DND-41 (cell line): ENCODE measurements at places on chromosomes 4 and X.

DNA sequence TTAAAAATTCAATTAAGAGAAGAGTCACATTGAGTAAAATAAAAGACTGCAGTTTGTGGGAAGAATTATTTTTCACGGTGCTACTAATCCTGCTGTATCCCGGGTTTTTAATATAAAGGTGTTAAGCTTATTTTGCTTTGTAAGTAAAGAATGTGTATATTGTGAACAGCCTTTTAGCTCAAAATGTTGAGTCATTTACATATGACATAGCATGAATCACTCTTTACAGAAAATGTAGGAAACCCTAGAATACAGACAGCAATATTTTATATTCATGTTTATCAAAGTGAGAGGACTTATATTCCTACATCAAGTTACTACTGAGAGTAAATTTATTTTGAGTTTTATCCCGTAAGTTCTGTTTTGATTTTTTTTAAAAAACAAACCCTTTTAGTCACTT, 39.7 kb downstream of the IRS4 start:
- DNase-seq, result no peak

GRCh38 chrX:13009273-13009672, 34.4 kb downstream of the TMSB4X start:
- no peak for DNase-seq

DNA sequence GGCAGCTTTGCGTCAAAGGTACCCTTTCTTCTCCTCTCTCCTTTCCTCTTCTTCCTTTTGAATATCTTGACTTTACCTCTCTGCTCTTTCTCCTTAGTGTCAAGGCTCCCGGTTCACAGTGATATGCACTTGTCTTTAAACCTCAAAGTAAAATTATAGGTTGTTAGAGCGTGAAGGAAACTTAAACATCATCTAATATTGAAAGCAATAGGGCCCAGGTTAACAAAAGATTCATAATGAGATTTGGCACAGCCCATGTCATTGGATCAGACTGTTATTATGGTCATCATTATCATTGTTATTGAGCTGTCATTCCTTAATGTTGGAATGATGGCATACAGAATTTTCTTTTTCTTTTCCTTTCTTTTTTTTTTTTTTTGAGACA, 32.5 kb downstream of the FTHL17 start:
- no peak for DNase-seq

DNA sequence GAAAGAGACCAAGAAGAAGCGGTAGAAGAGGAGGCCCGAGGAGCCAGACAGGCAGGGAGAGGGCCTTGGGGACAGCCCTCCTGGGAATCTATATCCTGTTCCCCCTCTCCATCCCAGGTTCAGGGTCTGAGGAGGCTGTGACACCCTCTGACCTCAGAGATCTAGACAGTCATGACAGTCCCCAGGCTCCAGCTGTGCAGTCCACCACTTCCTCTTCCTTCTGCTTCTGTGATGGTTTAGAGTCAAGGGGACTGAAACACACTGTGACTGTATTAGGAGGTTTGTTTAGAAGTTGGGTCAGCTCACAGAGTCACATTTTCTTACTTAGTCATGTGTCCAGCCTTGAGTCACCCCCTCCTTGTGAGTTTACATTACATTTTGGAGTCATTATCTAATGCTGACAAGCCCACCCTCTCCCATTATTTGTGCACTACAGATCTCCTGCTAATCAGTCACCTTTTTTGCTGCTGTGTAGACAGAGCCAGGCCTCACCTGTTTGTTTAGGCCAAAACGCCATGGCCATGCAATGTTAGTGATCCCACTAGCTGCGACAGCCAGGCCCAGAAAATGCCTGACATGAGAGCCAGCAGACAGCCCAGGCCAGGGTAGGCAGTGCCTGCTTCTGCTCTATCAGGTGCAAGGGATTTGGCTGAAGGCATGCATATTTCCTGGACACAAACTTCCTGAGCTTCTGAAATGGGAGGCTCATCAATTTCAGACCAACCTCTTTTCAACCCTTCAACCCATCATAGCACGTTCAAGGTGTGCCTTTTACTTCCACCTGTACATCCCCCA, 26.0 kb downstream of the MANBA start:
- DNase-seq, result peak; percentile 46

- DNase-seq, result no peak
Measured at GRCh38 chr4:176546975-176547374, 227.2 kb downstream of the SPCS3 start.

DNA sequence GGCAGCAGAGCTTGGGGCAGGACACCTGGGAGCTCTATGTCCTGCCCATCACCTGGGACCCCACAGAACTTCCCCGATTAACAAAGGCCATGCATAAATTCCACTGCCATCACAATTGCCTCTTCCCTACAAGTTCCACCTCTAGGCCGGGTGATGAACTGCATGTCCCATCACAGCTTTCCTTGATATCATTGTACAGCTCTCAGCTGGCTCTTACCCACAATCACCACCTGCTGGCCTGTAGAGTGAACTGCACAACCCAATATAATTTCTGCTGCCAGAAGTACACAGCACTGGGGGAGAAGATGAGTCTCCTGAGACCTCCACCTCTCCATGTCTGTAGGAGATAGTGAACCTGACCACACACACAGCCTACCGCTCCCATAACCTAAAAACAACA, 285.0 kb upstream of the AADAT start:
- DNase-seq, result peak; percentile 24
